ENCODE measurements at places on chromosomes 13 and 19.

DNA sequence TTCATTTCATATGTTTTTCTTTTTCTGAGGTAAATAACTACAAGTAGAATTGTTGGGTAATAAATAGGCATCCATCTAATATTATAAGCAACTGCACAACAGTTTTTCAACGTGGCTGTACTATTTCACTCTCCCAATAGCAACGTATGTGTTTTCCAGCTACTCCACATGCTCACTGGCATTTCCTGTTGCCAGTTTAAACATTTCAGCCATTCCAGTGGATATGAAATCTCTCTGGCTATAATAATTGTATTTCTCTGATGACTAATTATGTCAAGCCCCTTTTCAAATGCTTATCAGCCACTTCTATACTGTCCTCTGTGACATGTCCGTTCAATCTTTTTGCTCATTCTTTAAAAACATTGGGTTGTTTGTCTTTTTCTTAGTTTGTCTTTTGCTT is 26.8 kb upstream of the ALOX5AP start:
- DNase-seq = no peak

- no peak for DNase-seq
Measured at GRCh38 chr19:49502866-49503581, 6.8 kb downstream of the RPS11 start.

DNA sequence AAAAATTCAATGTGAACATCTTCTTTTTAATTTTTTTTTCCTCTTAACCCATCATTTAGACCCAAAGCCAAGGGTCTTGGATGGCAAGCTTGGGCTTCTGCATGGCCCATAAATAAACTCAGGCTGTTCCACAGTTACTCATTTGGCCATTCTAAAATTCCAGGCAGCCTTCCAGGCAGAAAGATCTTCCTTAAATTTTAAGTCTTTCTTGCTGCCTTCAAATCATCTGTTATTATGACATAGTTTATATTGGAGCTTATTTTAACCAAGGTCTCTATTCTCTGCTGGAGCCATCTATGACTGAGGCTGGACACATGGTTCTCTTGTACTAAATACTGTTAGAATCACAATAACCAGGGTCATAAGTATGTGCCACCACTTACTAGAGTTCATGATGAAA is 317.3 kb upstream of the MAB21L1 start:
- no peak for DNase-seq

DNA sequence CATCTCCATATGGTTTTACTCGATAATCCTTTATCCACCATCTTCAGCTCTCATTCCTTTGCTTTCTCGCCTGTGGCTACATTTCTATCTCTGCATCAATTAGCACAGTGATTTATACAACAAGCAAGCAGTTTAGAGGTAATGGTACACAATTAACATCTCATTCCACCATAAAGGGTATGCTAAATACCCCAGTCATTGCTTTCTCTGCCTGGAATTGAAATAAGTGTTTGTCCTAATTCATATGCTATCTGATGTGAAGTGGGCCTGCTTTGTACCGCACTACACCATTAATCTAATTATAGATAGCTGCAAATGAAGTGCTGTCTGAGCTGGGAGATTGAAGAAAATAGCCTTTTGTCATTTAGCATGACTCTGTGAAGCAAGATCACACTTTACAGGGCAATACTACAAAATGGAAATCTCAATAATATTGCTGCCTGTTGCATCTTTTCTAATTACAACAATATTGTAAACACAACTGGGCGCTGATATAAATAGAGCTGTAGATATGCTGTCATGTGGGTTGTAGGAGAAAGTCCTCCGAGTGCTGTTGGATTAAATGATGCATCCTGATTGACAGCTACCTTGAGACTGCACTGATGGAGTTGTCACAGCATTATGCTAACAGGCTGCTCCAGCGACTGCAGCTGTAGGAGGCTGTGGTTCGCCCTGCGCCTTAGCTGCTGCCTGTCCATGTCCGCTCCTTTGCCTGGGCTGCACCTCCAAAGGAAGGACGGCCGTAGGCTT is 78.2 kb downstream of the GGACT start:
- DNase-seq = no peak

GRCh38 chr19:34667349-34668076 is 9.4 kb downstream of the SCGB2B2 start:
- peak; percentile 17 for DNase-seq

Measured in HS-27A (cell line).